ENCODE measurements at places on chromosomes 16 and 17. TPM values are rescaled to one million over a fixed set of nuclear protein-coding genes. Genes with fewer than 3 reads are reported as not detected.

DNA sequence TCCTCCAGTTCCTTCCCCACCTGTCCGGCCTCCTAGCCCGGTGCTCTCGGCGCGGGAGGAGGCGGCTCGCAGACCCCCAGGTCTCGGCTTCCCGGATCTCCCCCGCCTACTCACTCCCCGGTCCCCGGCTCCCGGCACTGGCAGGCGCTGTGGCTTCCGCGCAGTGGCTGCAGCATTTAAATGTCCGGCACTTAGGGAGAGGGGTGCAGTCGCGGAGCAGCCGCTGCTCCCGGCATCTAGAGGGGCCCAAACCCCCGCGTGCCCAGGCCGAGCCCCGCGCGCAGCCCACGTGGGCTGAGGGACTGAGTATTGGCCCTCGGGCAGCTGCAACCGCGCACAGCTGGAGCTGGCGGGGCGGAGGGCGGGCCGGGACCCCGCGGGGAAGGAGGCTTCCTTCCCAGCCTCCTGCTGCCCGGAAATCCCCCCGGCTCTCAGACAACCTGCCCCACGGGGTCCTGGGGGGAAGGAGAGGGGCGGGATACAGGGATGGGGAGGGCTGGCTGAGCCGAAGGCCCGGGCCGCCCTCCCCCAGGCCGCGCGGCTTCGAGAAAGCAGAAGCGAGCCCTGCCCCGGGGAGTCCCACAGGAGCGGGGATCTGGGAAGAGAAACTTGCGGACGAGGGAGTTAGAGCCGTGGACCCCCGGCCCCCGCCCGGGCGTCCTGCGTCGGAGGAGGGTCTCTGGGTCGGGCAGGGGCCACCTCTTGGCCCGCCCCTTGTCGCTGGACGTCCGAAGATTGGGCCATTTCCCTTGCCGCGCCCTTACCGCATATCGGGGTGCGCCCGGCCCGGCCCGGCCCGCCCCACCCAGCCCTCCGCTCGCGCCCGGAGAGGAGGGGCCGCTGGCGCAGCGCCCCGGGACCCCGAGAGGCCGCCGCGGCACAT is at the start of gene MMP25:
Gene MMP25 (plus strand): TSS at position 804 of the 883 bp plus-strand sequence. CDS start 357 bp downstream, outside the sequence.
- ATAC-seq = peak; percentile 28

- no peak for ATAC-seq
Measured at GRCh38 chr17:81545160-81545949, 6.8 kb downstream of the FAAP100 start.

- ATAC-seq = no peak
Measured at GRCh38 chr16:76732894-76733293, 455.7 kb downstream of the CNTNAP4 start.

- ATAC-seq = no peak
Measured at GRCh38 chr17:80759377-80759673, 214.7 kb downstream of the RPTOR start.

GRCh38 chr16:75225678-75226515 is 7.1 kb downstream of the CTRB1 start:
- no peak for ATAC-seq

- ATAC-seq = no peak
Measured at GRCh38 chr17:37598145-37598544, 11.1 kb downstream of the SYNRG start.

- peak; percentile 99 for ATAC-seq
Measured at GRCh38 chr17:58219007-58219788, at the start of gene MKS1. Gene MKS1, minus strand, starts transcription at chr17:58219255. Its CDS starts 25 bp downstream, at chr17:58219230.

GRCh38 chr17:44008205-44008909 is 3.9 kb downstream of the NAGS start:
- no peak for ATAC-seq

GRCh38 chr17:17782523-17783115 is 54.2 kb downstream of the SREBF1 start:
- ATAC-seq = peak; percentile 15

DNA sequence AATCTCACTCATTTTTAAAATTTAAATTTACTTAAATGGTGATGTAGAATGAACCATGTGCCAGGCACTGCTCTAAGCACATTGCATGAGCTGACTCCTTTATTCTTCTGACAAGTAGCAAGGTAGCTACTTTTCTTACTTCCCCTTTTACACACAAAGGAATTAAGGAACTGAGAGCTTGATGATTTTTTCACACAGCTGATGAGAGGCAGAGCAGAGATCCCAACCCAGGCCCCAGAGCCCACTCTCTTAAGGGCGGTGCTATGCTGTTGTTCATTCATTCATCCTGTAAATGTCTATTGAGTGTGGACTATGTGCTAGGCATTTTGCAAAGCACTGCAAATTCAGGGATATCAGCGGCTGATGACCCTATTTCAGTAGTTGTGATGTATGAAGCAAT is 17.9 kb downstream of the SEC14L5 start:
- ATAC-seq = no peak

DNA sequence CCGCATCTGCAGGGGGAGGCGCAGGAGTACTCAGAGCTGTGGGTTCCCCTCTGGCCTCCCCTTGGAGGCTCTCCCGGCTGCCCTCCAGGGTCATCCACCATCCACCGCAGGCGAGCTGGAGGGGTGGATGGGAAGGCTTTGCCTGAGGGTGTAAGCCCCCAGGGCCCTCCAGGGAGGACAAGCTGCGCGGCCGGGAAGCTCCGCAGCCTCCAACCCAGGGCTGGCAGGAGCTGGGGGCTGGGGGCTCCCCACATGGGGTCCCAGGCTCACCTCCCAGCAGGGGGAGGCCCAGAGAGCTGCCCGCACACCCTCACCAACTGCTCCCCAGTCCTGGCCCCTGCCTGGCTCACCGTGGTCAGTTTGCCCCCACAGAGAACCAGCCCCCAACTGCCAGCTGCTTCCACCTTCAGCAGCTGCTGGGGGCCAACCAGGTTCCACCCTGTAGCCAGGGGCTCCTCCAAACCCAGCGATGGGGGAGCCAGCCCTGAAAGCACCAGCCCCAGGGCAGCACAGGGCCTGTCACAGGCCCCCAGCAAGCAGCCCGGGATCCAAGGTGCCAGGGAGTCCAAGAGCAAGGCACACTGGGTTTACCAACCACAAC is 19.8 kb upstream of the CHMP6 start:
- ATAC-seq = no peak

DNA sequence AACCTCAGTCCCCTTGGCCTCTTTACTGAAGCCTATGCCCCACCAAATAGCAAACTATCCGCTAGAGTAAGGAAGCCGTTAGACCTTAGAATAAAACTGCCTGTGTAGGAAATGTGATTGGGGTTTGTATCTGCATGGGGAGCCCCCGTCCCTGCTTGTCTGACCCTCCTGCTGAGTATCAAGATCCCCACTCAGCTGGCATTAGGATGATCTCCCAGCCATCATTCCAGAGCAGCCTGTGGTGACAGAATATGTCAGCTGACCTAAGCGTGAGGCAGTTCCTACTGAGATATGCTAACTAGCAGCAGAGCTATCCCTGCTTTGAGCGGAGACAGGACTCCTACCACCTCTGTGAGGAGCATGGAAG is 645 bp upstream of the GFOD2 start:
- ATAC-seq = peak; percentile 47

The TBX2 gene
- total RNA-seq = 1.6 TPM

The ATP6V0D1 gene
- 80.9 TPM for total RNA-seq

All from esophagus mucosa (tissue), 1 donor.